ENCODE measurements at places on chromosomes 5 and 9.

GRCh38 chr5:132481596-132482211 is 8.9 kb downstream of the IRF1 start:
- DNase-seq = no peak

GRCh38 chr9:133569121-133569785 is 34.7 kb downstream of the ADAMTSL2 start:
- no peak for DNase-seq

- DNase-seq = no peak
These were observed 307.5 kb downstream of the ZNF608 start for GRCh38 chr5:124438903-124439281.

GRCh38 chr5:138029944-138030343 is 2.9 kb downstream of the FAM13B start:
- no peak for DNase-seq

DNA sequence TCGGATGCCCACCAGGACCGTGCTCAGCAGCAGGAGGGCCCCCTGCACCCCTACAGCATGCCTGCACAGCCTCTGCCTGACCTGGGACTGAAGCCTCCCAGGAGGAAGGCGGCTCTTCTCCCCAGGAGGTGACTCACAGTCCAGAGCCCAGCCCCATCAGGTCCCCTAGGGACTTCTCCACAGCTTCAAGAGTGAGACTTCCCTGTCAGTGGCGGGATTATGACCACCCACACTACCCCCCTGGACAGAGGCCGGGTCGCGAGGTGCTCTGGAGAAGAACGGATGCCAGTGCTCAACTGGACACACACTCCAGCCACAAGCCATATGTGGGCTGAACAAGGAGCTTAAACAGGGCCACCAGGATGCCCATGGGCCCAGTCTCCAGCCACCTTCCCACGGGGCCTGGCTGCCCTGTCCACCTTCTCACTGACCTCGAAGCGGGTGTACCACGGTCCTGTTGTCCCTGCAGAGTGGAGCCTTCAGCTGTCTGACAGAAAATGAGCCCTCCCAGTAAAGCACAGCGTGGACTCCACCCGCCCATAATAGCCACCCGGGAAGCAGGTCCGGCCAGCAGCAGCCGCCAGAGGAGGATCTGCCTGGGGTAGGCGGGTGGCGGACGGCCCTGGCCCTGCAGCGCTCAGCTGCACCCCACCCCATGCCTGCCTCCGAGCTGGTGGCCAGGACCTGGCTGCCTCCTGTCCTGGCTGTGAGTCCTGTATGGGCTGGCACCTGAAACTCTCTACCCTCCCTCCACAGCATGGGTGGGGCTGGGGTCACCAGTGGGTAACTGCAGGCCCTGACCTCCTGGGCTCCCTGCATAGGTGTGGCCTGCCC is 54.7 kb downstream of the SEMA4D start:
- no peak for DNase-seq

- DNase-seq = no peak
These were observed 3.9 kb downstream of the CDKN2B start for GRCh38 chr9:22005021-22005701.

GRCh38 chr9:126676102-126676684 is 62.5 kb downstream of the LMX1B start:
- DNase-seq = no peak

DNA sequence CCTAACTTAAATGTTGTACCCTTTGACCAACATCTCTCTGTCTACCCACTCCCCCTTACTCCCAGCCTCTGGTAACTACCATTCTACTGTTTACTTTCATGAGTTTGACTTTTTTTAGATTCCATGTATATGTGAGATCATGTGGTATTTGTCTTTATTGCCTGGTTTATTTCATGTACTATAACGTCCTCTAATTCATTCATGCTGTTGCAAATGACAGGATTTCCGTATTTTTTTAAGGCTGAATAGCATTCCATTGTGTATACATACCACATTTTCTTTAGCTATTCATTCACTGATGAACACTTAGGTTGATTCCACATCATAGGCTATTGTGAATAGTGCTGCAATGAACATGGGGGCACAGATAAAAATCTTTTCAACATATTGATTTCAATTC is 11.8 kb upstream of the NDUFB6 start:
- DNase-seq = no peak

DNA sequence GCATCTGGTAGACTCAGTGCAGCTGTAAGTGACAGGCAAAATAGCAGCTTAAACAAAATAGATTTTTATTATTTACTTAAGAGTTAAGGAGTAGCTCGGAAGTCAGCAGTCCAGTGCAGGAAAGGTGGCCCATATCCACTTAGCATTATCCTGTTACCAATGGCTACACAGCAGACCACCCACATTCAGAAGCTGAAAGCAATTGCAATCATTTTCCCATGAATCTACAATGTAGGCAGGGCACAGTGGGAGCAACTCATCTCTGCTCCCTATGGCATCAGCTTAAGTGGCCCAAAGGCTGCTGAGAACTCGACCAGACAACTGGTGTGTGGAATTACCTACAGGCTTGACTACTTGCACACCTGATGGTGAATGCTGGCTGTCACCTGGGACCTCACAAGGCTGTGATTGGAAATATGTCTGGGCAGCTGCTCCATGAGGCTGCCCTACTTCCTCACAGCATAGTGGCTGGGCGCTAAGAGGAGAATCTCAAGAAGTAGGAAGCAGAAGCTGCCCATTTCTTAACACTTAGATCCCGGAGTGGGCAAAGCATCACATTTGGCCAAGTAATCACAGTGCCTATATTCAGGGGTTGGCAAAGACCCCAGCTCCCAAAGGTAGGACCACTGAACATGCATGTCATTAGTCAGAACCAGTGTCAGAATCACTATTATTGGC is 56.4 kb downstream of the SNX18 start:
- no peak for DNase-seq

- DNase-seq = no peak
These were observed 63.6 kb upstream of the SARDH start for GRCh38 chr9:133801739-133802138.

- DNase-seq = no peak
These were observed 608.2 kb upstream of the DAB2 start for GRCh38 chr5:40033009-40033408.

DNA sequence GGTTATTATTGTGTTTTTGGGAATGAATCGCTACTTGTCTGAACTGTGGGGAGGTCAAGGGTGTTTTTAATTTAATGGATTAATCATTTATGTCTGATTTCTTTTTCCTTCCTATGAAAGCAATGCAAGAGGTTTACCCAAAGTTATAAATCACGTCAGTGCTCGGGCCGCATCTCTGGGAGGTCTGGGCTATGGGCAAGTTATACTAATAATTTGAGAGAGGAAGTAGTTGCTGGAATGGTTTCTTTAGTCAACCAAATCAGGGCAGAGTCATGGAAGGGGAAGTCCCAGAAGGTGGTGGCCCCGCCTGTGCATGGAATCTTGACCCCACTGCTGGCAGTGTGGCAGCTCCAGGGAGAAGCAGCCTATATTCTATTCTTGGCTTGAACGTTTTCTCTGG is 180.2 kb downstream of the HSPA4 start:
- DNase-seq = no peak

DNA sequence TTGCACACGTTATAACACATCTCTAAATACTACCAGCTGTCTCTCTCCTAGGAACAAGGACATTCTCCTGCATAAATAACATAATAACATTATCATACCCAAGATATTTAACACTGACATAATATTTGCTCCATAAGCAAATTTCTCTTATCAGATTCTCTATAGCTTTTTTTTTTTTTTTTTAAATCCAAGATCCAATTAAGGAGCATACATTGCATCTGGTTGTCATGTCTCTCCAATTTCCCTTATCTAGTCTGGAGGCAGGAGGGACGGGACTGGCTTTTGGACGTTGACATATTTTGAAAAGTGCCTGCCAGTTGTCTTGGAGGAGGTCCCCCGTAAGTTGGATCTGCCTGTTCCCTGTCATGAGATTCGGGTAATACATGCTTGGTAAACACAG is 76.6 kb downstream of the RAPGEF1 start:
- no peak for DNase-seq

DNA sequence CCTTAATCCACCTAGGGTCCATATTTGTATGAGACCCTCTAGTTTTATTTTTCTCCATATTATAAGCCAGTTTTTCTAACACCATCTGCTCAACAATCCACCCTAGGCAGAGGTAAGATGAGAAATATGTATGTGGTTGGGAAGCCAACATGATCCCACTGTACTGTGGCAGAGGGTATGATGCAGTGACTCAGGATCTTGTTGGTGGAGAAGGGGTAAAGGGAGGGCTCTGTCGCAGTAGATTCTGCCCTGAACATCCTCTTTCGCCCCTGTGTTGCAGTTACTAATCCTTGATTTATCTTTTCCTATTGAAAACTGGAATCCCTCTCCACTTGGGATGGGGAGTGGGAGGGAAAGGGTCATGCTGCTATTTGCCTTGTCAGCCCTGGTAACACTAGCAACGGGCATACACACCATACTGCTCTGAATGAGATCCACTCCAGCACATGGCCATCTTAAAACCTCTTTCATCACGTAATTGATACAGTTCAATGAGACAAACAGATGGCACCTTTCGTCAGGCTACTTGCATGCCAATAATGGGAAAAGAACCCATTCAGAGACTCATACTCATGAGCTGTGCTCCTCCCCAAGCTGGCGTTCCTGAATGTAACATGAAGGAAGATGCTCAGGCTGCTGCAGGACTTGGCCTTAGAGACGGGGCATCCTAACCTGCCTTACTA is 63.0 kb downstream of the ADAMTS12 start:
- DNase-seq = no peak

DNA sequence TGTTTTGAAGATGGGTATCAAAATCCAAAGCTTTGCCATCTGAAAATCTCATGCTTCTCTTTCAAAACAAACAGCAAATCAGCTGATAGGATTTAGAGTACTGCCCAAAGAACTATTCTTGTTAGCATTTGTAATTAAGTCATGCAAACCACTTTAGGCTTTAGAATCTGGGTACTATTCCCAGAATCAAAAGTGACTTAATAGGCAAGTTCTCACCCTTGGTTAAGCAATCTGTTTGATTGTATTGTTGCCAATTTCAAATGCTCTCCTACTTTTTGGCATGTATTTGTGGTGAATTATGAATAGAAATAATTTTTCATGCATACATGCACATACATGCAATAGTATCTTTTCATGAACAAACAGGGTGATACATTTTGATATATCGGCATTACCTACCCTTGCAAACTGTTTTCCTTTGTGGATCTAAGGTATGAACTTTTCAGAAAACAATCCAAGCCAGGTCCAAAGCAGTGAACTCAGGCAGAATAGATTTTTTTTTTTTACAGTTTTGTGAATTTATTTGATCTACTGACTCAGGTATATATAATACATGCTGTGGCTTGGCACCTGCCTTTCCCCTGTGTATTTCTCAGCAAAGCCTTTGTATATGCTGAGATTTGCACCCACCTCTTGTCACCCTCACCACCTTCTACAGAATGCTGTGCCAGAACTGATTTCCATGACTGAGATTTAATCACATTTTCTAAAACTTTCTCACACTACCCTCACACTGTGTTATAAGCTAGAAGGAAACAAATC is 9.0 kb downstream of the IL33 start:
- DNase-seq = no peak

All from activated CD4-positive, alpha-beta T cell treated with anti-CD3 and anti-CD28 coated beads, Interleukin-2, amount 10 ng/mL, durations not matched to agents 7 days and 5 days (primary cell).